ENCODE measurements at places on chromosomes 2 and 18.
A peak's percentile ranks its signal among the peaks of the same experiment; 100 is the strongest.

- no peak for DNase-seq
Observed at GRCh38 chr2:212537726-212538304, 787 bp downstream of the ERBB4 start.

GRCh38 chr18:37674570-37674969, 109.0 kb upstream of the CELF4 start:
- no peak for DNase-seq

GRCh38 chr2:241229563-241230401, 41.3 kb downstream of the ANO7 start:
- DNase-seq: no peak

GRCh38 chr2:176892676-176893226, 319.8 kb upstream of the HNRNPA3 start:
- no peak for DNase-seq

DNA sequence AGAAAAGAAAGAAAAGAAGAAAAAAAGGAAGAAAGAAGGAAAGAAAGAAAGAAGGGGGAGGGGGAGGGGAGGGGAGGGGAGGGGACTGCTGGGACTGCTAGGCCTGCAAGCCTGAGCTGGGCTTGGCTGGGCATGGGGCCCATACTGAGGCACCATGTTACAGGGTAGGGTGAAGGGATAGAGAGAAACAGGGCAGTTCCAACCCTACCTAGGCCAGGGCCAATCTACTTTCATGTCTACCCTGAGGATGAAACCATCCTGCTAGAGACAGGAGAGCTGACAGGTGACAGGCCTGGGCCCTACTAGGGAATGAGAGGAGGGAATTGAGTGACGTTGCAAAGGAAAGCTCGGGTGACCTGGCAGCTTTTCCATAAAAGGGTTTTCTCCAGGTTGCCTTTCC, 41.7 kb downstream of the TEX44 start:
- DNase-seq: no peak

DNA sequence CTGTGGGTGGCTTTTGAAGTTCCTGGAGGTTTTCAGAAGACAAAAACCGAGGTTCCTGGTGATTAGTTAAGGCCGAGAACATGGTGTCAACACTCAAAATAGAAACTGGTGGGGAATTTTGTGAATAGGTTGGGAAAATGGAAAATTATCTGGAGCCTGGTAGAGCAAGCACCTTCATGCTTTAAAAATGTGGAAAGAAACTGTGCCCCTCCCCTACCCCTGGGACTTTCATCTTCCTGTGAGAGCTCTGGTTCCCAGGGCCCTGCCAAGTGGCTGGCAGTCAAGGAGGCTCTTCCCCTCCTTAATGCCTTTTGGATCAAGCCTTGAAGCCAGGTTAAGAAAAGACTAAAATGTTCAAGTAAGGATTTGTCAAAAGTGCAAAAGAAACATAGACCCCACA, 1.9 kb upstream of the CRACDL start:
- DNase-seq: no peak

- no peak for DNase-seq
Observed at GRCh38 chr2:96527286-96528005, 9.1 kb upstream of the ARID5A start.

GRCh38 chr2:219446689-219447088, 12.0 kb downstream of the SPEG start:
- DNase-seq: no peak

DNA sequence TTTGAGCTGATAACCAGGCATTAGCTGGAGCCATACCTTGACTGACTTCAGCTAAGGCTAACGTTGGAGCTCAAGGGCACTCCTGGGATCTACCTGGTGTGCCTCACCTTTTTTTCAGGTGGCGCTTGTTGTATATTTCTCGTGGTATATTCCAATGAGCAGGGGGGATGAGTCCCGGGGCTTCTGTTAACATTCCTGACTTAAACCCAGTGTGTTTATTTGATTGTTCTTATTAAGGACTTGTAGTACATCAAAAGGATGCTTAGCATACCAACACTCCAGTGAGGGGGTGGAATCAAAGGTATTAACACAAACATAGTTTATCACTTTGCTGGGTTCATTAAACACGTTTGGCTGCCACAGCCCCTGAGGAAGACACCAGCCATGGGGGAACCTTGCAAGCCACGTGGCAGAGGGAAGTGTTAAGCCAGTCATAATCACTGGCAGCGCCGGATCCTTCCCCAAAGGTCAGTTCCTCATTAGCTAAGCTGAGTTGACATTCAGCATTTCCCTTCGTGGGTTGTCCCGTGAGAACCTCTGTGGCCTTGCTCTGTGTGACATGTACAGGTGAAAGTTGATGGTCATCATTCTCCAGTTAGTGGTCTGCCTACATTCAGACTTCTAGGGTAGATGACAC, 119.5 kb upstream of the MCFD2 start:
- DNase-seq: no peak

- DNase-seq: peak; percentile 63
Observed at GRCh38 chr2:40450796-40451430, 977 bp downstream of the SLC8A1 start.

DNA sequence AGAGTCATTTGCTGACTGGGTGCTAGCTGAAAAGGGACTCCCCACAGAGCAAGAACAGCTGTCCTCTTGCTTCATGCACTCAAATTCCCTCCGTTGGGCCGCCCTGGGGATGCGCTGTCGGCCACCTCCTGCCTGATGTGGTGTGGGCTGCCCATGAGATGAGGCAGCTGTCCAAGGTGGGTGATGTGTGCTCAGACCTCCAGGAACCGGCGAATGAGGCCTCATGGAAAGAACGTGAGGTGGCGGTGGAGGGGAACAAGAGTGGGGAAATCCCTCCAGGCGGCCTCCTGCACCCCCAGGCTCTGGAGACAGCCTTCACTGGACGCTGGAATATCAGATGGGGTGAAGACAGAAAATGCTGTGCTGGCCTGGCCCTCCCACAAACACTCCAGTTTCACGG, 79.8 kb downstream of the LONRF2 start:
- DNase-seq: no peak

DNA sequence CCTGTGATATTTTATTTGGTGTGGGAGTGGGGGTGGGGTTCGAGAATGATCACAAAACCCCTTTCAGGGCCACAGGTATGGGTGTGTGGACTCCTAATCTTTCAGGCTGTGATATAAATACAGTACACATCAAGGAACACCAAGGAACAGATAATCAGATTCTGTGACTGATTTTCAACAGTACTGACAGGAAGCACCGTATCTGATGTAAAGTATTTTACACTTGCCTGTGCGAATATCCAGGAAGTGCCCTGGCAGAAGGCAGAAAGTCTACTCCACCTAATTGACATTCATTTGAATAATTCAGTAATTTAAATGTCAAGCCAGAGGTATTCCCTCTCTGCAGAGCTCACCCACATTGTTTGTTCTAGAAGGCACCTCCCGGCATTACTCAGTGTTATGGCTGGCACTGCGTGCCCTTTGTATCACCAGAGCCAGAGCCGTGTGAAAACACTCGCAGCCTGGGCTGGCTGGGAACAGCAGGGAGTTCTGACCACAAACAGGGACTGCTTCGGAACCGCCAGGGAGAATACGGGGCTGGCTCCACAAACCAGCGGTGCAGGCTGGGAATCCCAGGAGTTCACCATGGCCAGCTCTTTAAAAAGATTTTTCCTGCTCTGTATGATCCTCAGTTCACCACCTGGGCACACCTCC, 91.8 kb downstream of the ACVR1 start:
- DNase-seq: no peak

DNA sequence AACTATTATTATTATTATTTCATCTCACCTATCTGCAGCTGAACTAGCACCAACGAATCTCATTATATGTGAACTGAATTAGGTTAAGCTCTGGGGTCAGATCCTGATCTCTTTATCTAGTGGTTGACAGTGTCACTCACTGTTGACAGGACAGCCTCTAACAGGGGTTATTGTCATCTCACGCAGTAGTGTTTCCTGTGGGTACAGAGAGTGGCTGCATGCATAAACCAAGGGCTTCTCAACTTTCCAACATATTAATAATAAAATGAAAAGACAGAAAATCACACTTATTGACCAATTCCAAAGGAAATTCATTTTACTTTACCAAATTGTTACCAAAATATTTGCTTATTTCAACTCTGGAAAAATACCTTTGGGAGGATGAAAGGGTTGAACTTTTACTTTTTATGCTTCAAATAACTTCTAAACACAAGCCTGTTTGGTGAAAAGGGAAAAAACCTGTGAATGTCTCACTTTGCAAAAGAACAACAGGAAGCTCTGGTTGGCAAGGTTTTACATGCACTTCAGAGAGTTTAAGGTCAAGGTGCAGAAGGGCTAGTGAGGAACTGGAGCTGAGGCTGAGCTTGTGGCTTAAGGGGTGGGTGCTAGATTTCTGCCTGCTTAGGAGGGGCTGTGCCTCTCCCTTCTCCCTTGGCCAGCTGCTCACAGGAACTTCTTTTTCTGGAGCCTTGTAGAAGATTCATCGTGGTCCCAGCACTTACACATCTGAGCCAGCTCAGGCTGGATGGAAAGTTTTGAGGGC, 72.6 kb downstream of the CTAGE1 start:
- DNase-seq: no peak

DNA sequence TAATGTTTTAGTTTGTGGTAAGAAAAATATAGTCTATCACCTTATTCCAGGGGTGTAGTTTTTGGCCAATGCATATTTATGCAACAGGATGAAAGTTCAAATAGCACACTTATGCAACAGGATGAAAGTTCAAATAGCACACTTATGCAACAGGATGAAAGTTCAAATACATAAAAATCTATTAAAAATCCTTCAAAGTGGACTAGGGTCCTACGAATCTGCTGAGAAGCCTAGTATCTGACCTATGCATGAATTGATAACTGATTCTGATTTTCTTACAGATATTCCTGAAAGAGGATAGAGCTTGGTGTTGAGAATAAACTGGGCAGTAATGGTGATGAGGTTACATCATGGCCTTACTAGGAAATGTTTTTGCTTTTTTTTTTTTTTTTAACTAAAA, 2.8 kb downstream of the PECR start:
- no peak for DNase-seq

- peak; percentile 63 for DNase-seq
Observed at GRCh38 chr2:57497489-57498096, 549.0 kb upstream of the VRK2 start.

- DNase-seq: no peak
Observed at GRCh38 chr2:241859017-241859435, 332 bp upstream of the PDCD1 start.

- DNase-seq: no peak
Observed at GRCh38 chr2:63435070-63435469, 153.2 kb downstream of the WDPCP start.

GRCh38 chr18:62407660-62408059, 82.5 kb downstream of the TNFRSF11A start:
- no peak for DNase-seq

- no peak for DNase-seq
Observed at GRCh38 chr2:6072768-6073167, 380.6 kb downstream of the SOX11 start.

DNA sequence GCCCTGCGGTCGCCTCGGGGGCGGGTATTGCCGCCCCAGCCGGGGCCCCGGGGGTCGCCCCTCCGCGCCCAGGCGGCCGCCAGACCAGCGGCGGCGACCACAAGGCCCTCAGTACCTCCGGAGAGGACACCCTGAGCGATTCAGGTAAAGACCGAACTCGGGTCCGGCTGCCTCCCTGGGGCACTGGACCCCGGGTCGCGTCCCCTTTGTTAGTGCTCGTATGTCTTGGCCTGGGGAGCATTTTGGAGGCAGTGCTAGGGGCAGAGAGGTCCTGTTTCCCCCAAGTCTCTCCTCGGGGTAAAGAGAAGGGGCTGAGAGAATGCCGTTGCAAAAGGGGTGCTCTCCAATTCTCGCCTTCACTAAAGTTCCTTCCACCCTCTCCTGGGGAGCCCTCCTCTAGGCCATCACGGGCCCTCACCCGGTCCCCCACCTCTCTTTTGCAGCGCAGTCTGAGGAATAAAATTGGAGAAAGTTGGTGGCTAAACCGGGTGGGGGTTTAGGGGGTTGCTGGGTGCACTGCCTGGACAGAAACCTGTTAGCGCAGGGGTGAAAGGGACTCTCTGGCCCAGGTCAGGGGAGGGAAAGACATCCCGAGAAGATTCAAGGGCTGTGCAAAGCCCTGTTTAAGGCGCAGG, 2.5 kb downstream of the MYCN start:
- no peak for DNase-seq

DNA sequence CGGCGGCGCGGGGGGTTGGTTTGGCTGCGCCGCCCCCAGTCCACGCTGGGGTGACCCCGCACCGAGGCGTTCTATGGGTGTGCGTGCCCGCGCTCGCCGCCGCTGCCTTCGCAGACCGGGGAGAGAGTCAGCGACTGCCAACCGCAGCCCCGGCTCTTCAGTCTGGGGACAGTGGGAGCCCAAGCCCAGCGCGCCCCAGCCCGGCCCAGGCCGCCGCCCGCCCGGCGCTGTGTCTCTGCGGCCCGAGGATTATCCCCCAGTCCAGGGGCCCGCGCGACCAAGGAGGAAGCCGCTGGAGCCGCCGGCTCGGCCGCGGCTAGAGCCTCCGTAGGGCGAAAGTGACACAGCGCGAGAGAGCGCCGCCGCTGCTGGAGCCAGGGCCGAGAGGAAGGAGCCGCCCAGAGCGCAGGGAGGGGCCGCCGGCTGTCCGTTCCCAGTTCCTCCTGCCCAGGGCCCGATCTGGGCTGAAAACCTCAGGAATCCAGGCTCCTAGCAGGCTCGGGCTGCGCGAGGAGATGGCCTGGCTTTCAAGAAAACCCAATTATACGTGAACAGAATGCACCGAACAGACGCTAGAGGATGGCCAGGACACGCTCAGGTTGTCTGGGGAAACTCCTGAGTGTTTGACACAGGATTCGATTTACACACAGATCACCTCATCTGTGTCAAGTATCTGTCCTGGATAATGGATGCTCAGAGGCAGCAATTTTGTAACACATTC, 2.4 kb downstream of the CTIF start:
- peak; percentile 75 for DNase-seq

DNA sequence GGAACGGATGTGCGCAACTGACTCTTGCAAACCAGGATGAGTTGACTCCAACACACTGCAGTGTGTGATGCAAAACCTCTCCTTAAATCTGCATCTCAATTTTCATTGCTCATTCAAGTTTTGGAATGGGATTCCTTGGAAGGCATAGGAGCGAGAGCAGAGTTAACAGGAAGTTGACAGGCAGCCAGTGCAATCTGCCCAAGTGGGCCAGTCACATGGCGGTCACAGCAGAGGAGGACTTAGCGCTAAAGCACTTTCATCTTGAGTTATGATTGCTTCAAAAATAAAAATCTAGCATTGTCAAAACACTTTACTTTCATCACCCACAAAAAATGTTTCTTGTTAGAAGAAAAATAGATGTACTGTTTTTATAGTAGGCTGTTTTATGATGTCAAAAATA, 439.0 kb downstream of the FBXO15 start:
- no peak for DNase-seq

DNA sequence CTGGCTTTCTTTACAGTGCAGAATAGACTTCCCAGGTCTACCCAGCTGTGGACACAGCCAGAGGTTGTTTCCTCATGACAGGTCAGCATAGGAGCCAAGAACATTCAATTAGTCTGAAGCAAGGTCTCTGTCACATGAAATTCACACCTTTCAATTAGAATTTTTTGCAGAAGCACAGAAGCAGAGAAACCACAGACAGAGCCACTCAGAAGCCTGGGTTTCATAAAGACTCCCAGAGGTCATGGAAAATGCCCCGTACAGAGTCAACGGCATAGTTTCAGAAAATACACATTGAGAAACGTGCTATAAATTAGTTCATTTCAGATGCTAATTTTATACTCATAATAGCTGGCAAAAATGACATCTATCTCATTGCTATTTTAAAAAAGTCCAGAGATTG, 87.0 kb upstream of the TMEM200C start:
- DNase-seq: no peak
